ENCODE measurements at places on chromosomes 6 and 20. TPM values are rescaled to one million over a fixed set of nuclear protein-coding genes. Genes with fewer than 3 reads are reported as not detected.

The HLA-DOA gene
- 5.7 TPM for total RNA-seq

The SLC17A9 gene
- total RNA-seq, result 2.7 TPM

DNA sequence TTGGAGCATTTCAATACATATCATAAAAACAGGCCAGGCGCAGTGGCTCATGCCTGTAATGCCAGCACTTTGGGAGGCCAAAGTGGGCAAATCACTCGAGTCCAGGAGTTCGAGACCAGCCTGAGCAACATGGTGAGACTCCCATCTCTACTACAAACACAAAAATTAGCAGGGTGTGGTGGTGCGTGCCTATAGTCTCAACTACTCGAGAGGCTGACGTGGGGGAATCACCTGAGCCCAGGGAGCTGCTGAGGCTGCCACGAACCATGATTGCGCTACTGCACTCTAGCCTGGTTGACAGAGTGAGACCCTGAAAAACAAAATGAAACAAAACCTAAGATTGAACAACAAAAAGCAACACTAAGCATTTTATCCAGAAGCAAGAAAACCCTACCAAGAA, 47.2 kb downstream of the BACH2 start:
- DNase-seq, result no peak

- no peak for DNase-seq
Measured at GRCh38 chr6:47846752-47847151, 64.9 kb downstream of the OPN5 start.

The SLX4IP gene
- total RNA-seq, result 5.9 TPM

GRCh38 chr20:39876976-39877635, 811.9 kb downstream of the MAFB start:
- no peak for DNase-seq

GRCh38 chr6:34982424-34982852, 93.4 kb downstream of the ANKS1A start:
- no peak for DNase-seq

The THBS2 gene
- 73.0 TPM for total RNA-seq

DNA sequence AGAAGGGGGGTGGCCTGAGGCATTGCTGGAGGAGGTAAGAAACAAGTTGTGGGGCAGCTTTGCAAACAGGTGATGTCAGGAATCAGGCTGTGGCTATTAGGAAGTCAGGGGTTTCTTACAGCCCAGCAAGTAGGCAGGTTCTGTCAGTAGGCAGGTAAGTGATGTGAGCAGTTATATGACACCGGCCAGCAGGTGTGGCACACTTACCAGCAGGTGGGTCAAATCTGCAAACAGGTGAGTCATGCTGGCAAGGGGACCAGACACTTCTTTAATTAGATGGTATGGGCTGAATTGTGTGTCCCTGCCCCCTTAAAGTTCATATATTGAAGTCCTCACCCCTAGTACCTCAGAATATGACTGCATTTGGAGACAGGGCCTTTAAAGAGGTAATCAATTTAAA, 16.4 kb upstream of the ENPP4 start:
- no peak for DNase-seq

DNA sequence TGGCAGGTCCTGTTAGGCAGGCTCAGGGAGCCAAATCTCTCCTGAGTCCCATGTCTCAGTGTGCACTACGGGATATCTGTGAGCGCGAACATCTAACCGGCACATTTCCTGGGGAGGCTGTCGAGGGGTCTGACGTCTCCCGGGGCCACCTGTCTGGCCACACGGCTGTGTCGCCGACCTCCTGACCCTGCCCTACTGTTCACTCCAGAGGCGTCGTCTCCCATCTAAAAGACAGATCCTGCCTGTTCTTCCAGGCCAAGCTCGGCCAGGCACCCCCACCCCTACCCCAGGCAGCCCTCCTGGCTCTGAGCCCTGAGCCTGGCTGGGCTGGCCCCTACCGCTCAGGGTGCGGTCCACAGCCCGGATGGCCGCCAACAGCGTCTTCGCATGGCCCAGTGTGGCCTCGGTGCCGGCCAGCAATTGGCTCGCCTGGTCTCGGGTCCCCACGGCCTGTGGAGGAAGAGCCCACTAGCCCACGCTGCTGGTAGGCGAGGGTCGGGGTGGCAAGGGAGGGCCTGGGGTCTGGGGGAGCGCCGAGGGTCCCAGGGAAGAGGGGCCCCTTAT, 16.6 kb downstream of the ADRM1 start:
- DNase-seq, result no peak

GRCh38 chr20:698276-698675, 22.7 kb upstream of the SCRT2 start:
- peak; percentile 19 for DNase-seq

GRCh38 chr20:59579404-59580145, 24.8 kb upstream of the PHACTR3 start:
- no peak for DNase-seq

GRCh38 chr20:39800111-39800510, 838.0 kb downstream of the DHX35 start:
- no peak for DNase-seq

- no peak for DNase-seq
Measured at GRCh38 chr6:31479151-31479932, 18.6 kb upstream of the MICB start.

DNA sequence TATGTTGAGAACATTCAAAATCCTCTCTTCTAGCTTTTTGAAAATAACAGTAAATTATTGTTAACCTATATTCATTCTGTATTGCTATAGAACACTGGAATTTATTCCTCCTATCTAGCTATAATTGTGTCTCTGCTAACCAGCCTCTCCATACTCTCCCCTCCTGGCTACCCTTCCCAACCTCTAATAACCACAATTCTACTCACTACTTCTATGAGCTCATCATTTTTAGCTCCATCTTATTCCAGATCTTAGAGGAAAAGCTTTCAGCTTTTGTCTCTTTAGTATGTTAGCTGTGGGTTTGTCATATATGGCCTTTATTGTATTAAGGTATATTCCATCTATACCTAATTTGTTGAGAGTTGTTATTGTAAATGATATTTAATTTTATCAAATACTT, 108.8 kb downstream of the AIG1 start:
- no peak for DNase-seq

All from breast epithelium (tissue), 4 donors.